ENCODE measurements at places on chromosomes 6 and 20.

GRCh38 chr6:152293404-152293803 is 343.8 kb downstream of the SYNE1 start:
- no peak for DNase-seq

GRCh38 chr6:149225946-149226345 is 91.6 kb upstream of the TAB2 start:
- no peak for DNase-seq

DNA sequence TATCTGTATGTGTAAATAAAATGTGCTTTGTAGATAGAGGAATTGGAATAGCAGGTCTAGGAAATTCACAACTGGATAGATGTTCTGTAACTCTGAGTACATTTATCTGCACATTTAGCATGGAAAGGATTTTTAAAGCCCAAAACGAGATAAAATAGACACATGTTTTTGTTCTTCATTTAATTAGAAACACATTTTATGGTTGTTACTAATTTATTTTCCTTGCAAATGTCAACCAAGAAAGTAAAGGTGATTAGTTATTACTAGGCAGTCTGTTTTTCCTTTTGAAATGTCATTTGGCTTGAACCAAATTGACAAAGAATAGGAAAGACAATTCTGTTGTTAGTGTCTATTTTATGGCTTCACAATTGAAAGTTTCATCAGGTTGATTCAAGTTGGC is 769 bp downstream of the PRL start:
- no peak for DNase-seq

DNA sequence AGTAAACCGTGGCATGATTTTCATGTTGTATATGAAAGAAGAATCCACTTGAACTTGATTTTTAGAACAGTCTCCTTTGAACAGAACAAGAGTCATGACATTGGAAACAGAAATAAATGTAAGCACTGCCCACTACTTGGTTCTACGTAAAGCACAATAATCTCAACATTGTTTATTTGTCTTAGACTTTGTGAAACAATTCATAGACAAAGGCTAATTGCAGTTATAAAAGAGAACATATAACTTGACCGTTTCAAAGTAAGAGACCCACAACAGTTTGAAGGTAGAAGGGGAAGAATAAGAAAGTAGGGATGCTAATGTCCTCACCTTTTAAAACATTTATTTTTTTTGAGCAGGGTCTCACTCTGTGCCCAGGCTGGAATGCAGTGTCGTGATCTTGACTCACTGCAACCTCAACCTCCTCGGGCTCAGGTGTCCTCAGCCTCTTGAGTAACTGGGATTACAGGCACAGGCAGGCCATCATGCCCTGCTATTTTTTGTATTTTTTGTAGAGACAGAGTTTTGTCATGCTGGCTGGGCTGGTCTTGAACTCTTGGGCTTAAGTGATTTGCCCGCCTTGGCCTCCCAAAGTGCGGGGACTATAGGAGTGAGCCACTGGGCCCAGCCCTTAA is 71.1 kb downstream of the POPDC3 start:
- no peak for DNase-seq

DNA sequence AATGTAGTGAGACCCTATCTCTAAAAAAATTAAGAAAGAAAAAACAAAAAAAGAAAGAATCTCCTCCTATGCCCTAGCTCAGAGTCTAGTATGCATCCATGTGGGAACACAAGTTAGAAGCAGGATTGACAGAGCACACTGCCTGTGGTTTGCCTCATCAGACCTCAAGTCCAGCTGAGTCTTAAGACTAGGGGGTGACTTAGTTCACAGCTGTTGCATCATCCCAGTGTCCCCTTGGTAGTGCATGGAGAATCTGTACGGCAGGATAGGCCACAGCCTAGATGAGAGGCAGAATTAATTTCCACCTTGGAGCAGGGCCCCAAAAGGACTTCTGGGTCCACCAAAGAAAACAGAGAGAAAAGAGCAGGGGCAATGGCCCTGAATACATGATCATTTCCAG is 13.7 kb downstream of the PNPLA1 start:
- DNase-seq: no peak

GRCh38 chr6:16183187-16183664 is 54.3 kb downstream of the MYLIP start:
- peak; percentile 45 for DNase-seq

DNA sequence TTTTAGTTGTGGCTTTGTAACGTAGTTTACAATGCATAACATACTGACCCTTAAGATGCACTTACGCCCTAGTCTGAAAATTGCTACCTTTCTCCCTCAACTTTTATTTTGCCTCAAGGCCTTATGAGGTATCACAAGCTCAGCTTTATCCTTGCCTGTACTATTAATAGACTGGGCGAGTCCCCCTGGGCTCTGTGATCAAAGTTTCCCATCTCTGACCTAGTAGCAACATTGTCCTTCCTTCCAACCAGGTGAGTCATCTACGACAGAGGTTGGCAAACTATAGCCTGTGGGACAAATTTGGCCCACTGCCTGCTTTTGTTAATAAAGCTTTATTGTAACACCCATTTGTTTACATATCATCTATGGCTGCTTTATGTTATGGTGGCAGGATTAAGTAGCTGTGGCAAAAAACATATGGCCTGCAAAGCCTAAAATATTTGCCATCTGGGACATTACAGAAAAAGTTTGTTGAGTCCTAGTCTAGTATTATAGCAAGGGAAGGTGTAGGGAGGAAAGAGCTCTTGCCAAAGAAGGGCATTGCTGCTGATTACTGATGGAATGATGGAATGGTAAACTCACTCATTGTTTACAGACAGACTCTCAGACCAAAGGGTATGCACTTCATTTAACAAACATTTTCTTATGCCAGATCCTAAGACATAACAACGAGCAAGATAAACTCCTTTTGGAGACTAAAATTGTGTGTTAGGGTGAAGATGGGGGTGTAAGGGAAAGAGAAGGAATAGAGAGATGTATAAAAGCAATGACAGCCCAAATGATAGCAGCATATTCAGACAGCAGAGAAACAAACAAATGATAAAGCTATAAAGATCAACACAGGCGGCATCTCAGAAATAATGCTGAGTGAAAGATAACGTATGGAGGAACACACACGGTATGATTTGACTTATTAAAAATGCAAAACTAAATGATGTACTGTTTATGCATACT is 74.2 kb downstream of the SLC22A23 start:
- no peak for DNase-seq

- DNase-seq: peak; percentile 3
Observed at GRCh38 chr6:2157441-2158127, 87.8 kb downstream of the GMDS start.

- peak; percentile 29 for DNase-seq
Observed at GRCh38 chr20:40757087-40757486, 68.1 kb upstream of the MAFB start.

DNA sequence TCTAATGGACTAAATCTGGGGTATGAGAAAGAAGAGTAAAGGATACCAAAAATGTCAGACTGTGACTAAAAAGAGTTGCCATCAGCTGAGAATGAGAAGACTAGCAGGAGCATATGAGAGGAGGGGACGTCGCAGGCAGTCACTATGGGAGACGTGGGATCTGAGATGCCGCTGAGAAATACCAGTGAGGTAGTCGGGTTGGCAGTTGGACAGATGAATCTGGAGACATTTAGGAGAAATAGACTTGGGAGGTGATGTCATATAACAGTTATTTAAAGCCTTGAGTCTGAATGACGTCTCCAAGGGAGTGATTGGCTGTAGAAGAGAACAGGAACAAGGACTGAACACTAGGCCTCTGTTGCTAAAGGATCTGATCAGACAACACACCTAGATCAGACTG is 51.5 kb upstream of the TRIM26 start:
- DNase-seq: no peak

DNA sequence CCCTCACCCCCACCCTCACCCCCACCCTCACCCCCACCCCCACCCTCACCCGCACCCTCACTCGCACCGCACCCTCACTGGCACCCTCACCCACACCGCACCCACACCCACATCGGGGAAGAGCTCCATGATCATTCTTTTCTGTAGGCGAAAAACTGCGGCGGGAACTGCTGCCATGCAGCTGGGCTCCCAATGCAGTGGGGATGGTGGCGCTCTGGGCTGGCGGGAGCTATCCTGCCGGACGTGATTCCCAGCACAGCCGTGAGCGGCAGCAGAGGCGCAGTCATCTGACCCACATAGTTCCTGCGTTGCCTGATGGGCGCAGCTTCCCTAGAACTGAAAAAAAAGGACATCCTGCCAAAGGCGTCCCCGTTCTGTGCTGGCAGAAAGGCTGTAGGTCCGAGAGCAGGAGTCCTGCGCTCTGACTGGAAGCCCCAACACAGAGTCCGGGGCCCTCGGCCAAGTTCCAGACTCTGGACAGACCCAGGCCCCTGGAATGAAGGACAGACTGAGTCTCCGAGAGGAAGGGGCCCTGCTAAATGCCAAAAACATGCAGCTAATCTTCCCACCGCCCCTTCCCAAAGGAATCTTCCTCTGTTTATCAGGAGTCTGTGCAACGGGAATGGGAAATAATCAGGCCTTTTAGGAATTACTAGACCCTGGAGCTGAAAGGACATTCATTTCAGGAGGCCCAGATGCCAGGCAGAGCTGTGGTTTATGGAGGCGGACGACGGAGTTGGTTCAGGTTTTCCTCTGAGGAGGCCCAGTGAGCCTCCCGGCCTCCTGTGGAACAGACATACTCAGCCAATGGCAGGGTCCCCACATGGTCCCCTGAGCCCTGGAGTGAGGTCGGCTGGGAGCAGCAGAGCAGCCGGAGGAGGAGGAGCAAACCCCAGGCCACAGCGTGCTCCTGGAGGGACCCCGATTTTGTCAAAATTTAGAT is 14.1 kb upstream of the TCFL5 start:
- no peak for DNase-seq

- DNase-seq: no peak
Observed at GRCh38 chr6:76835695-76836094, 627.6 kb downstream of the HTR1B start.

- no peak for DNase-seq
Observed at GRCh38 chr6:1946583-1946982, 298.8 kb downstream of the GMDS start.

DNA sequence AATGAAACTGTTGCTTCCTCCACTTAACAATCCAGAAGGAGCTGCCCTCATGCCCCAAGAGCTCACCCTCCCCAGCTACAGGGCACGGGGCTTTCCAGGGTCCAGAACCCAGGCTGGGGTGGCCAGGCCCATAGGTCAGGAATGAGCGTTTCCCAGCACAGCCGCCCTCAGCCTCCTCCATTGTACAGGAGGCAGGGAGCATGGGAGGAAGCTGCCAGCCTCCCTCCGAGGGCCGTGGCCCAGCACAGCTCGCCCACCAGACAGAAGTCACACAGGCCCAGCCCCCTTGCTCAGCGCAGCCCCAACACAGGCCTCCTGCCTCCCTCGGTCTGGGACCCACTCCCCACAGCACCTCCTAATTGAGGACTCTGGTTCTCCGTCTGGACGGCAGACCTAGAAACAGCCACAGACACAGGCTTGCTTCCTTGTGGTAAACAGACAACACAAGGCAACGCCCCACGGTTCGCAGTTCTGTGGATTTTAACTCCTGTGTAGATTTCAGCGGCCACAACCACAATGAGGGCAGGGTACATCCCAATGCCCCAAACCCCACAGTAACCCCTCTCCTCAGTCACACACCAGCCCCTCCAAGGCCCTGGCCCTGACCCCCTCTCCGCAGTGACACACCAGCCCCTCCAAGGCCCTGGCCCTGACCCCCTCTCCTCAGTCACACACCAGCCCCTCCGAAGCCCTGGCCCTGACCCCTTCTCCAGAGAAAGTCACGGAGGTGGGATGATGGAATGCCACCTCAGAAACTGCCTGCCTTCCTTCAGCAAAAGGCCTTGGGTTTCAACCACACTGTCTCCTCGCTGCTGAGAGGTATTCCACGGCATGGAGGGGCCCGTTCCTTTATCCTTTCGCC is 173.5 kb downstream of the DLL1 start:
- no peak for DNase-seq

DNA sequence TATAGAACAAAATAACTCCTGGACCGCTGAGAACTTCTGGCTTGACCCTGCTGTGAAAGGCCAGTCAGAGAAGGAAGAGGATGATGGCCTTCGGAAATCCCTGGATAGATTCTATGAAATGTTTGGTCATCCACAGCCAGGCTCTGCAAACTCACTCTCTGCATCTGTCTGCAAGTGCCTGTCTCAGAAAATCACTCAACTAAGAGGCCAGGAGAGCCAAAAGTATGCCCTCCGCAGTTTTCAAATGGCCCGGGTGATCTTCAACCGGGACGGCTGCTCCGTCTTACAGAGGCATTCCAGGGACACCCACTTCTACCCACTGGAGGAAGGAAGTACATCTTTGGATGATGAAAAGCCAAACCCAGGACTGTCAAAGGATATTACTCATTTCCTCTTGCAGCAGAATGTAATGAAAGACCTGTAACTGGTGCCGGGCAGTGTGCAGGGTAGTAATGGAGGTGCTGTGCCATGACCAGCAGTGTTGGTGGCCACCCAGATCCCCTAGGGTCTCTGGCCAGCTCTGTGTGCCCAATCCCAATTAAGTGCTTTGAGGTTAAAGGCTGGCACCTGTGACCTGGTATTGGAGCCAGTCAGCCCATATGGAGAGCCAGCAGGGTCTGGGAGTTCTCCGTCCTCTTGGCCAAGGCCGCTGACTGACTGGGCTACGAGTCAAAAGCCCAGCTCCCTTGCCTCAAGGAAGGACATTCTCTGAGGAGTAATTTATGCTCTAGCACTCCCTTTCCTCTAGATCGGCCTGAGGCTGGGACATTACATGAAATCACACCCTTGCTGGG is 87.1 kb downstream of the TRMT6 start:
- DNase-seq: no peak

GRCh38 chr6:111941686-111942330 is 68.6 kb upstream of the FYN start:
- DNase-seq: no peak

DNA sequence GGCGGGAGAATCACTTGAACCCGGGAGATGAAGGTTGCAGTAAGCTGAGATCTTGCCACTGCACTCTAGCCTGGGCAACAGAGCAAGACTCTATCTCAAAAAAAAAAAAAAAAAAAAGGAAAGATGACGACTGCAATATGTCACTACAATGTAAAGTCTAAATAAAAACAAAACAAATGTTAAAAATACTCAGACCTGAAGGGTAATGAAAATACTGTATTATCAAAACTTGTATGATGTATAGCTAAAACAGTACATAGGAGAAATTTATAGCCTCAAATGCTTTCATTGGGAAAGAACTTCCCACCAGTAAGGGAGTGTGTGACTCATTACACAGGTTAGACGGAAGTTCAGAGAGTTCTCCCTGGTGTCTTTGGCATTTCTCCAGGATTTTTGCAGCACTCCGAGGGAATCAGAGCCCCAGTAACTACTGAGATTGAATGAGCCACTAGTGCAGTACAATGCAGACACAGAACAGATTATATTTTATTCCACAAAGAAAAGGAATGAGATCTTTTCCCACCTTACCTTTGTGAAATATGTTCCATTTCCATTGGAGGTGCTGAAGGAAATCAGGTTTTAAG is 12.5 kb upstream of the RALGAPB start:
- no peak for DNase-seq
